ENCODE measurements at places on chromosomes 3 and 15.
A peak's percentile ranks its signal among the peaks of the same experiment; 100 is the strongest.

DNA sequence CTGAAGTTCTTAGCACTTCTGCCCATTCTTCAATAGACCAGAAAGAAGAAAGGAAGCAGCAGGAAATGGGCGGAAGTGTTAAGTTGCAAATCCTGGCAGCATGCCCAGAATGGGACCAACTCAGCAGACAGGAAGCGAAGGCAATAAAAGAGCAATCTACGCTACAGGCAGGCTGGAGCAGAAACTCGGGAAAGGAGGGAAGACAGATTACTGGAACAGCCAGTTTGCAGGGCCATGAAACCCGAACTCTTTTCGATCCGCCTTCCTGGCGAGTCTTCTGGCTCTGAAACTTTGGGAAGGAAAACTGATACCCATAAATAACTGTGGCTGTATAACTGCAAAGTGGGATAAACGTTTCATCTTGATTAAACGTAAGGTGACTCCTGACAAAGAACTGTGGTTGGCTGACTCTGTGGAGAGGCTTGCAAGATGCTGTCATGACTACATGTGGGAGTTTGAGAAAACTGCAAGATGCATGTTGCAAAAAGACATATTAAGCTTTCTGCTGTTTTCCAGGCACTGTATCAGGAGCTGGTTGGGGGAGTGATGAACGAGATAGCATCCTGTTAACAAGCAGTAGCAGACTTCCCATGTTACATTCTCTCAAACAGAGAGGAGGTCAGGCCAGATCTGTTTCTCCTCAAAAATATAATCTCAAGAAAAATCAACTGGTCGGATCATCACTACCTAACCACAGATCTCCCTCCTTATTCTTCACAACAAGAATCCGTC is 67.8 kb downstream of the FMN1 start:
- DNase-seq, result peak; percentile 43

- no peak for DNase-seq
Measured at GRCh38 chr15:57541805-57542504, 49.7 kb upstream of the MYZAP start.

DNA sequence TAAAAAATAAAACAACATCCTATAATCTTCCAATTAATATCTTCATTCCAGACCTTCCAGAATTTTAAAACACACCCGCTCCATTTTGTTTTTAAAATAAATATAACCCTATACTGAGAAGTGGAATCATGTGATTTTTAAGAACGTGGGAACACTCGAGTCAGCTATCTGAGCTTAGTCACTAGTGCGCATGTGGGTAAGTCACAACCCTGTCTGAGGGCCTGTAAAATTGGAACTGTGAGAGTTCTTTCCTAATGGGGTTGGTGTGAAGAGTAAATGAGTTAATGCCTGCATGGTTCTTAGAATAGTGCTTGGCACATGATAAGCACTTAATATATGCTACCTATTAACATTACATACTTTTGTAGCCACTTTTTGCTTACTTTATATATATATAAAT is 19.9 kb upstream of the POLR2M start:
- DNase-seq, result no peak

- no peak for DNase-seq
Measured at GRCh38 chr3:168539909-168540308, 444.2 kb upstream of the GOLIM4 start.

DNA sequence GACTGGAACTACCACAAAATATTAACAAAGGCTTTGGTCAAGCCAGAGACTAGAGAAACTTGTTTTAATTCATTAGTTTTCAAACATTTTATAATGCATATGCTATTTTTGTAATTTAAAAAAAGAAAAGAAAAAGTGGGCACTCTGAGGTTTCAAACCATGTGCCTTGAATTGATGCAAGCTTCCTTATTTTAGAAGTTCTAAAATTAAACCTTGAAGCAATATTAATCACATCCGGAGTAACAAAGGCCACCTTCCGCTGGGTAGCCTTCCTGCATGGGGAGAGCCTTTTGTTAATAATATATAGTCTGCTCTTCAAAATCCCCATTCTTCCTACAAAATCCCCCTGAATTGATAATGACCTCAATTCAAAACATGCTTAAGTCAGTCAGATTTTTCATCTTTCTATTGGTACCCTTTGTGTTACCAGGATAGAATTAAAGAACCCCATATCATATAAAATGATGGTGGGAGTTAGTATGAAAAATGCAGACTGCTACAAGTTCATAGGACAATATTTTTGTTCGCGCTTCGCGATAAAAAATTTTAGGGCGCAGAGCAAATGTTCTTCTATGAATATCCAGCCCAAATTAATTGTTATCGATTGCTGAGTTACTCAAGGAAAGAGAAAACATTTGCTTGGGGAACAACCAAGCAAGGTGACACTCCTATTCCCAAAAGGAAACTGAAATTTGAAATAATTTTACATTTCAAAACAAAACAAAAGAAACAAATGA is 30.6 kb downstream of the LDHAL6B start:
- DNase-seq, result no peak

DNA sequence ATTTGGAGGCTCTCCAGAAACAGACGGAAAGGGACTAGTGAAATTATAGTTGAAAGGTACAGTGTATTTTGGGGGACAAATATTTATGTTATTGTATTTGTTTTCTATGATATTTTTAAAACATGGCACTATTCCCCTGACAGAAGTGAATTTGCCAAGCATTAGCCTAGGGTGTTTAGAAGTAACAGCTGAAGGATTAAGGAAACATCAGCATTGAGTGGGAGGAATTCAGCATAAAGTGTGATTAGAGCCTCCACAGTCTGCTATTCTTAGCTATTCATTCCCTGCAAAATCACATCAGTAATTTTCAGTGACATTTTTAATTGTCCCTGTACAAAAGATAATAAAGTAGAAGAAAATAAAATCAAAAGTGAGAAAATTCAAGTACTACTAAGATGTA is 231.4 kb downstream of the ROBO2 start:
- DNase-seq, result no peak

DNA sequence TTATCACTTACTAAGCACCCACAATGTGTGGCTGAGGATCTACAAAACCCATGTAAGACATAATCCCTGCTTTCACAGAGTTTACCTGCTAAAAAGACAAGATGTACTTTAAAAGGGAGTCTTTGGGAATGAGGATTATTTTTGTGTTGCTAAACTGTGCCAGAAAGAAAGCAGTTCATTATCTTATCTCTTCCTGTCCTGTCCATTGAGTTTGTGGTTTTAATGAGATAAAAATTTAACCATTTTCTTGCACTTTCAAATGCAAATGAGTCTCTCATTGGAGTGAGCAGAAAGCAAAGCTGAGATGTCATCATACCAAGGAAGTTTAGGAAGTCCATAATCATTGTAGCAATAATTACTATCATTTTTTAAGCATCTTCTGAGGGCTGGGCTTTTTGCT is 231.2 kb upstream of the ADAMTS9 start:
- no peak for DNase-seq

- DNase-seq, result no peak
Measured at GRCh38 chr3:156293566-156293965, 173.2 kb downstream of the KCNAB1 start.

DNA sequence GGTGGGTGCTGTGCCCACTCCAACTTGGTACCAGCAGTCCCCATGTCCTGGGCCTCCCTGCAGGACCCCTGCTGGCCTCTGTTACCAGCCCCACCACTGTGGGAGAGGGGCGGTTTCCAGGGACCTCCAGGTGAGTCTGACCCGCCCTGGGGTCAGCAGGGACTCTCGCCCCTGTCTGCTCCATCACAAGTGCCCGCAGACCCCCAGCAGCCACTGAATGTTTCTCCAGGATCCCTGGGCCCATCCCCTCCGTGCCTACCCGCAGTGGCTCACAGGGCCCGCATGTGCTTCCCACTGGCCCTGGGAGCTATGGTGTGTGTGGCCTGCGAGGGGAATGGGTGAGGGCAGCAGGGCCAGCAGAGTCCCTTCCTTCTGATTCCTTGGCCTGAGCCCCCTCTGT is 9.9 kb upstream of the RHO start:
- DNase-seq, result no peak

GRCh38 chr15:101296418-101297405 is 1.7 kb upstream of the SNRPA1 start:
- DNase-seq, result no peak

DNA sequence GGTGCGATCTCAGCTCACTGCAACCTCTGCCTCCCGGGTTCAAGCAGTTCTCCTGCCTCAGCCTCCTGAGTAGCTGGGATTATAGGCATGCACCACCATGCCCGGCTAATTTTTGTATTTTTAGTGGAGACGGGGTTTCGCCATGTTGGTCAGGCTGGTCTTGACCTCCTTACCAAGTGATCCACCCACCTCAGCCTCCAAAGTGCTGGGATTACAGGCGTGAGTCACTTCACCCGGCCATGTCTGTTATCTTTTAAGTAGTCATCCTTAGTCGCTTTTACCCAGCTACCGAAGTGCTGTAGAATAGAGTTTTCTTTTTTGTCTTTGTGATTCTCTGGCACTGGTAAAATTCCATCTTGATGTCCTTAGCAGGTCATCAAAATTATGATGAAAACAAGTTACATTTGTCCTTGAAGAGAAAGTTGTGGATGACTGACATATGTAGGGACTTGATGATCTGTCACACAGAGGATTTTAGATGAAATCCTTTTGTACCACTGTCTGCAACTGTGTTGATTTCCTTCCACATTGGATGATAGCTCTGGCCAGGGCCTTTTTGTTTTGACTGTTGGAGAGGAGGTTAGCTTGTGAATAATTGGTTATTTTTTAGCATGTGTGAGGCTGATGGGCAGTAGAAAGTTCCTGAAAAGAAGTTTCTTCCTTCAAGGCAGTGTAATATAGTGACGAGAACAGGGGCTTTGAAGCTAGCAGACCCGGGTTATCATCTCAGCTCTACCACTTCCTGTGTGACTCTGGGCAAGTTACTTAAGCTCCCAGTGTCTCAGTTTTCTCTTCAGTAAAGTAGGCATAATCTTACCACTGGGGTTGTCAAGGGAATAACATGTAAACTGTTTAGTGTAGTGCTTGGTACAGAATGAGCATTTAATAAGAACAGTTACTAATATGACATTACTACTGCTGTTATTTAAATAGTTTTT is 18.8 kb downstream of the ATG7 start:
- peak; percentile 15 for DNase-seq

DNA sequence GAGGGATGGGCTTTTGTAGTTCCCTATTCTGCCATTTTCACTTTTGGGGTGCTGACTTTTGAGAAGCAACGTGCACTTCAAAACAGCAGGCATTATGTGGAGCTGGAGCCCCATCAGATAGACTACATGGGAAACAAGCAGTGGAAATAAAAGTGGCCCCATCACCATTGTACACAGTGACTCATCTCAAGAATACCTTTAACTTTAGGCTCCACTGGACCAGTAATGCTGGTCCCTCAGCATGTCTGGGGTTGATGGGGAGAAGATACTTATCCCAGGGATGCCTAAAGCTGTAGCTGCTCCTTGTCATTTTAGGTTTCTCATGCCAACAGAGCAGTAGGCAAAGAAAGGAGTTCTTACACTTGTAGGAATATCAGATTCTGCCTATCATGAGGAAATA is 45.0 kb downstream of the LSM3 start:
- no peak for DNase-seq

GRCh38 chr3:64163019-64163754 is 62.1 kb downstream of the PRICKLE2 start:
- DNase-seq, result no peak

DNA sequence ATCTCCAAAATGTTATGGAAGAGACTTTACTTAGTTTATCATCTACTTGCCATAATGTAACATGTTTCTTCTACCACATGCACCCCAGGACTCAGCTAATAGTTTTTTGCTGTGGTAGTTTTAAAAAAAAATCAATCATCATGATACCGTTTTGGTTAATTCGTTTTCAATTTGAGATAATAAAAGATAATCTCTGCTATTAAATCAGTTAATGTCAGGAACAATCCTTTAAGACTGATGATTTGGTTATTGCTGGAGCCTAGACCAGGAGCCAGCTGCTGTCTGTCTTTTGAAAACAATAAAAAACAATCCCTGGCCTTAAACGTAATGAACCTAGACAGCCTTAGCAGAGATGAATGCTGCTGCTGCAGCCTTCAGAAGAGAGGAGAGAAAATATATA is 403.7 kb downstream of the OXSM start:
- DNase-seq, result no peak

GRCh38 chr3:53581671-53582070 is 87.3 kb downstream of the CACNA1D start:
- no peak for DNase-seq

DNA sequence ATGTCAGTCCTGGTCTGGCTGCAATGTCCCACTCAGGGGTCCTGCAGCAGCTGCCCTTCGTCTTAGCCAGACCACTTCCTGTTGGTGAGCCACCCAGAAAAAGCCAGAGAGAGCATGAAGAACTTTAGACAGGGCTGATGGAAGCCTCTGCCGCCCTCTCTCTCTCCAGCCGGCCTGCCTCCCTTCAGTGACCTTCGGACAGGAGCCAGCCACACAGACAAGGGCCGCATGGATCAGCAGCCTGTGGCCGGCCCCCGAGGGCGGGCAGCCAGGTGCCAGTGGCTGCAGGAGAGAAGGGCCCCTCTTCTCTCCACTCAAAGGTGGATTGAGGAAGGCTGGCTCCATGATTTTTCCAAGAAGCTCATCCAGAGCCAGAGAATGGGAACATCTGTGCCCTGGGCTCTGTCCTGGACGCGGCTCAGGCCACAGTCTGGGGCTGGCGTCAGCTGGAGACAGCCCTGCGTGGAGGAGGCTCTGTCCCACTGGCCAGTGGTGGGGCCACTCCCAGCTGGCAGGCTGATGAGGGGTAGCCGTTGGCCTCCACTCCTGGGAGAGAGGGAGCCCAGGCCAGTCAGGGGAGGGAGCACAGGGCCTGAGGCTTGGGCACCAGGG is 42.9 kb downstream of the ISG20 start:
- no peak for DNase-seq

- no peak for DNase-seq
Measured at GRCh38 chr3:45950686-45951600, 7.7 kb downstream of the CXCR6 start.

DNA sequence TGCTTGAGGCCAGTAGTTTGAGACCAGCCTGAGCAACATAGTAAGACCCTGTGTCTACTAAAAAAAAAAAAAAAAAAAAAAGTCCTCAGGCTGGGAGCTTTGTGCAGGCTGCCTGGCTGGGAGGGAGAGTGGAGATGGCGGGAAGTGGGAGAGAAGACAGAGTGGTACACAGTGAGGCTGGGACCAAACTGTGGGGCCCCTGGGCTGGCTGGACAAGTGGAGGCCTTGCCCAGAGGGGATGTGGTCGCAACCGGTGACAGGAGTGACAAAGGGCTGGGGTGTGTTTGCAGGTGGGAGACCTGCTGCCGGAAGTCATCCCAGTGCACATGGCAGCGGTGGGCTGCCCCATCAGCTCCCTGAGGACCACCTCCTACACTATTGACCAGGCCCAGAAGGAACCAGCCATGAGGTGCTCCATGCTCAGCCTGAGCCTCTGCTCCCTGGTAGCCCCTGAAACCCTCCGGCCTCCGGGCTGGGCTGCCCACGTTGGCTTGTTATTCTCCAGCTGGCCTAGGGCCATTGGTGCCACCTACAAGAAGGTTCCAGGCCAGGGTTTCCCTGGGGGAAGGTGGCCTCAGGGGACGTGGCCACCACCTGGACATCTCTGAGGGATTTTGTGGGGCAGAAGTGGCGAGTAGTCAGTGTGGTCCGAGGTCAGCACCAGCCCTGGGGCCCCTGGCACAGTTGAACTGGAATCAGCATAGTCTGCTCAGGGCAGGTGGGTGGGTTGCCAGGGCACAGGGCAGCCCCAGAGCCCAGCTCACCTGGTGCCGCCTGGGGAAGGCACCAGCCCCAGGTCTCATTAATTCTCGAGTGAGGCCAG is 22.7 kb downstream of the ACAA1 start:
- DNase-seq, result no peak
